ENCODE measurements at places on chromosomes 13 and 19. TPM values are rescaled to one million over a fixed set of nuclear protein-coding genes. Genes with fewer than 3 reads are reported as not detected.
A peak's percentile ranks its signal among the peaks of the same experiment; 100 is the strongest.

GRCh38 chr19:1394252-1395193 is 6.8 kb downstream of the GAMT start:
- no peak for DNase-seq

DNA sequence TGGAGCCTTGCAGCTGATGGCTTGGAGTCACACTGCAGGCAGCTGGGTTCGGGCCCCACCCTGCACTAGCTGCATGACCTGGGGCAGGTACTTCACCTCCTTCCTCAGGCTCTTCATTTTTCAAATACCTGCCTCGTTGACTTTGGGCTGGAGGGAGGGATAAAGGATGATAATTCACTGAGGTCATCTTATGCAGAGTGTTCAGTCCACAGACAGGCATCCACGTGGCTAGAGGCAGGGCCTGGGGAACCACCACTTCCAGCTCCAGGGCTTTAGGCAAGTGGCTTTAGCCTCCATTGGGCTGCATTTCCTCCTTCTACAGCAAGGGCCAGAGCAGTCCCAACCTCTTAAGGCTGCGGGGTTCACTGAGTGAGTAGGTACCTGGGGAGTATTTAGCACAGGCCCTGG is 84.8 kb downstream of the SIPA1L3 start:
- peak; percentile 45 for DNase-seq

DNA sequence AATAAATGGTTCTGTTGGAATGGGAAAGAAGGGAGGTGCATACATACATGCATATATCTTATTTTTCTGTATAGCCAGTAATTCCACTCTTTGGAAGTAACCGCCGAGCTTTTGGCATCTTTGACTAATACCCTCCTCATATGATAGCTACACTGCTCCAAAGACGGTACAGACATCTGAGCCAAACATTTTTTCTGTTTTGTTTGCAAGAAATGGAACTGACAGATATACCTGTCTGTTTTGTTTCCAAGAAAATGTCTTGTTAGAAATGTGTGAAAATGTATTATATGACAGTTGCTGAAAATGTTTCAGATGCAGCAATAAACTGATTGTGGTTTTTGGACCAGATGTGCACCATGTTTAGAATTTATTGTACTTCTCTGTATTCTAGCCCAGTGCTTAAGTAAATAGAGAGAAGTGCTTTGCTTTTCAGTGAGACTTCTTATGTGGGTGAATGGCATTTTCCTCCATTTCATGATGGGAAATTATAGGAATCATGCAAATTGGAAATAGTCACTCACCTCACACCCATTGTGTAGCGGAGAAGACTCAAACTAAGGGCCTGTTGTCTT is 396.9 kb downstream of the KCNRG start:
- DNase-seq = no peak

DNA sequence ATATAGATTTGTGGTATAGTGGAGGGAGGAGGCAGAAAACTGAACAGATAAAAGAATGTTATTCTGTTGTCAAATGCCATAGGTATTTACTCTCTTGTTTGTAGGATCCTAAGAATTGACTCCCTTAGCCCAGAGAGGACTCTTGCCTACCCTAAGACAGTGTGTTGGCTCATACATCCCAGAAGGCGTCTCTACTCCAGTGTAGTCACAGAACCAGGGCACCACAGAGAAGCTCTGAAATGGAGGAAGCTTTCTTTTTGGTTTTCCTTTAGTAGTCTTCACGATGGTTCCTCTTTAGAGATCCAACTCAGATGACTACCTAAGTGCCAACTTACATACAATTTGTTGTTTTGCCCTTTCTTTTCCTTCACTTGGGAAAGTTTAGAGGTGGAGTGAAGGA is 14.0 kb downstream of the GPR183 start:
- DNase-seq = no peak

- DNase-seq = peak; percentile 48
These were observed 802 bp downstream of the CDC37 start for GRCh38 chr19:10402441-10403038.

Gene ZNF667
- 4.5 TPM for total RNA-seq

Gene PEG3
- 1.5 TPM for total RNA-seq

Gene C19orf33
- not detected for total RNA-seq

Gene CSNK1A1L
- total RNA-seq = not detected

Gene ZNF497
- 1.5 TPM for total RNA-seq
